ENCODE measurements at places on chromosomes 7 and 10. TPM values are rescaled to one million over a fixed set of nuclear protein-coding genes. Genes with fewer than 3 reads are reported as not detected.
A peak's percentile ranks its signal among the peaks of the same experiment; 100 is the strongest.

Gene KIF11
- total RNA-seq, result 3.1 TPM

Gene OGDHL
- 0.18 TPM for total RNA-seq

Gene SLC16A9
- 0.64 TPM for total RNA-seq

Gene LRRC17
- total RNA-seq, result 1.1 TPM

DNA sequence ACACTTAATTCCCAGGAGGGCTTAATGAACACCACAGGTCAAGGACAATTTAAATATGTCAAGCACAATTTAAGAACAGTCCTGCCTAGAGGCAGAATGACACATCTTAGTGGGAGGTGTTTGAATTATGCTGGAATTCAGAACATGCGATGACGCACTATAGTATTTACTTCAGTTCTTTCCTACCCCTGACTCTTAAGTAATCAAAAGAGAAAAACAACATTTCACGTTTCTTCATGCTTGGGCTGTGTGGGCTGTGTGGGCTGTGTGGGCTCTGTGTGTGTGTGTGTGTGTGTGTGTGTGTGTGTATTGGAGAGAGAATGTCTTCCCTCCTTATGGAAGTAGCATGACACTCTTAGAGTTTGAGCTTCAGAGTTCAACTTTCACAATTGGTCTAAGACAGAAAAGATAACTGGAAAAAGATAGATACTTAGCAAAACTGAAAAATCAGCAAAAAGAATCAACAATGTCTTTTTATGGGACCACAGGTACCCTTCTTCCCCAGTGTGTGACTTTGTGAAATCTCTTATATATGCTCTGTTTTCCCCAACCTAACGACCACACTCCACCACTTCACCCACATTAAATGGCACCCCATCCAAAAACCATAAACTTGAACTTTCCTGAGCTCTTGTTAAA lies 33.7 kb upstream of the CABCOCO1 start:
- no peak overlapping the region for H3K4me3 ChIP-seq
- H3K27ac ChIP-seq, result peak overlapping the region; percentile 52
- DNase-seq, result no peak
- H3K4me1 ChIP-seq, result peaks cover 20% of the 10 kb centered on the region

- H3K27ac ChIP-seq, result no peak overlapping the region
- no peaks in the 10 kb centered on the region for H3K4me1 ChIP-seq
These were observed 132.5 kb downstream of the LSM5 start for GRCh38 chr7:32357535-32358277.

DNA sequence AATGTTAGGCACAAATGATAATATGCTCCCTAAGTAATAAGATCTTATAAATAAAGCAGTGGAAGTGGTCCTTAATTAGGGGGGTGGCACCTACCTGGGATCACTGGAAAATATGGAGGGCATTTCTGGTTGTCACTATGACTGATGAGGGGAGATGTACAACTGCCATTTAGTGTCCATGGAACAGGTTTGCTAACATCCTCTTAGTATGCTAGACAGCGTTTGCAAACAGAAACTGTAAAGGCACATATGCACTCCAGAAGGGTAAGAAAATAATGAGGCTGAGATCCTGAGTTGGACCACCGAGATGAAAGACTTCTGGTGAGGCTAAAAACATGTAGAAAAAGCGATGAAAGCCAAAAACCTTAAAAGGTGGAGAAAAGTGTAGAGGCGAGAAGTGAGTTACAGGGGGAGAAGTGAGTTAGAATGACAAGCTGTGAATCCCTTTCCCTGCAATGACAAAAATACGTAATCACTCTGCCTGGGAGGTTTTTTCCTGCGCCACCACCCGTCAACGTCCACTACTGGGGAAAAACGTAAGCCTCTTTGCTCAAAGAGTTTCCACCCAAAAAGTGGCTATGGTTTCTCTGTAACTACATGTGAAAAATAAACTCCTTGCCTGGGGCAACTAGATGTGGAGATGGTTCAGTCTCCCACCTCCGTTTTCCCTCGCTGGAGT lies 767 bp downstream of the KRIT1 start:
- H3K4me3 ChIP-seq, result peak overlapping the region; percentile 97
- H3K36me3 ChIP-seq, result peaks cover 7% of the 10 kb centered on the region
- peak overlapping the region; percentile 94 for H3K27ac ChIP-seq
- peaks cover 35% of the 10 kb centered on the region for H3K4me1 ChIP-seq
- no peaks in the 10 kb centered on the region for H3K27me3 ChIP-seq

DNA sequence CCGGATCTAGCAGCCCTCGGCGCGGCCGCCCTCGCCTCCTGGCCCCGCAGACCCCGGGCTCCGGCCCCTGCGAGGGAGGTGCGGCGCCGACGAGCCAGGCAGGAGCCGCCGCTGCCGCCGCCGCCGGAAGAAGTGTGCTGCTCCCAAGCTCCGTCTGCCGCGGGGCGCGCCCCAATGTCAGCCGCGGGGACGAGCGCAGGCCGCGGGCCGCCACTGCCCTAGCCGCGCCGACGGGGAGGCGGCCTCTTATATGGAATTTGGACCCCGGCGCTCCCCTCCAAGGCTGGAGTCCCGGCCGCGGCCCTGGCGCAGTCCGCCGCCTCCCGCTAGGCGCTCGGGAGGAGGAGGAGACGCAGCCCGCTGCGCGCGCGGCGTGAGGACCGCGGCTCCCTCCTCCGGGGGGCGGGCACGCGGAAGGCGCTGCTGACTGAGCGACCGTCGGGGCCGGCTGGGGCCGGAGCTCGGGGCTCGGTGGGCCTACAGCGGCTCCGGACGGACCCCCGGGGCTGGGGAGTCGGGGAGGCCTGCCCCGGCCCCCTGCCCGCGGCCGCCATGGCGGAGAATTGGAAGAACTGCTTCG lies at the start of gene TRIM8:
Gene TRIM8 (plus strand): TSS at position 414 of the 580 bp plus-strand sequence. CDS start 139 bp downstream, at position 553.
- H3K4me3 ChIP-seq, result peak within 1 kb of the TSS; percentile 73
- H3K4me1 ChIP-seq, result peaks cover 37% of the 10 kb centered on the region
- DNase-seq, result no peak
- H3K27ac ChIP-seq, result peak within 1 kb of the TSS; percentile 99
- H3K27me3 ChIP-seq, result no peaks in the 10 kb centered on the region

GRCh38 chr7:151381098-151381347 lies 28.8 kb downstream of the WDR86 start:
- peaks cover 30% of the 10 kb centered on the region for H3K36me3 ChIP-seq
- H3K4me3 ChIP-seq, result peak overlapping the region; percentile 29
- no peak overlapping the region for H3K27ac ChIP-seq
- peaks cover 12% of the 10 kb centered on the region for H3K4me1 ChIP-seq

- no peak overlapping the region for H3K4me3 ChIP-seq
- no peaks in the 10 kb centered on the region for H3K36me3 ChIP-seq
- no peak for DNase-seq
- no peaks in the 10 kb centered on the region for H3K27me3 ChIP-seq
- no peaks in the 10 kb centered on the region for H3K4me1 ChIP-seq
- H3K27ac ChIP-seq, result no peak overlapping the region
These were observed 20.5 kb upstream of the DLD start for GRCh38 chr7:107870427-107871000.

- H3K4me3 ChIP-seq, result no peak overlapping the region
- no peaks in the 10 kb centered on the region for H3K27me3 ChIP-seq
- peaks cover 9% of the 10 kb centered on the region for H3K4me1 ChIP-seq
These were observed 12.0 kb downstream of the CLCN1 start for GRCh38 chr7:143327903-143328302.

DNA sequence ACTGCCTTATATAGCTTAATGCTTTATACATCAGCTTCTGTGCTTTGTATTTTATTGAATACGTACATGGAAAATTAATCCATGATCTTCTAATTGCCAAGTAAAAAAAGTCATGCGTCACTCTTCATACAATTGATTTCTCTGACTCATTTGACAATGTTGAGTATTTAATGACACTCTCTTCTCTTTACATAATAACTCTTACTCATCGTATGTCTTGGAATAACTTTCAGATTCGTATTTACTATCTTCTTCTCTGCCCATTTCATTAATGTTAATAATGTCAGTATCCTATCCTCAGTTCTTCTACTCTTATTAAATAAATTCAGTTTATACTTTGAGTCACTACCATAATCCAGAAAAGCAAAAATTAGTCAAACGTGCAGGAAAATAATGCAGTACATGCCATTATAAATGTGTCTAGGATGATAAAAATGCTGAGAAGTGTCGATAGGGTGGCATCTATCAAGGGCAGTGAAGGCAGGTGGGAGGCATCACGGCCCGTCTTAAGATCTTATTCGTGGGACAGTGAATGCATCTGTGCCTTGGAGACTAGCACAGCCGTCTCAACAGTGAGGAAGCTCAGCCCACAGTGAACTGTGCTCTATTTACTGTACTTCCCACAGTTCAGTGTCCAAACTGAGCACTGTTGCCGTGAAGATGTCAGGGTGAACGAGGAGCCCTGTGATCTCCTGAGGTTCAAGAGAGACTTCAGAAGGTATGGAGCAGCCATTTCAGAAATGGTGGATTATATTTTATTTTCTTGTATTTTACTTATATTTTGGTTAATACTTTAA lies 39.8 kb upstream of the AKR1E2 start:
- no peak overlapping the region for H3K4me3 ChIP-seq
- no peak overlapping the region for H3K27ac ChIP-seq
- no peaks in the 10 kb centered on the region for H3K4me1 ChIP-seq

DNA sequence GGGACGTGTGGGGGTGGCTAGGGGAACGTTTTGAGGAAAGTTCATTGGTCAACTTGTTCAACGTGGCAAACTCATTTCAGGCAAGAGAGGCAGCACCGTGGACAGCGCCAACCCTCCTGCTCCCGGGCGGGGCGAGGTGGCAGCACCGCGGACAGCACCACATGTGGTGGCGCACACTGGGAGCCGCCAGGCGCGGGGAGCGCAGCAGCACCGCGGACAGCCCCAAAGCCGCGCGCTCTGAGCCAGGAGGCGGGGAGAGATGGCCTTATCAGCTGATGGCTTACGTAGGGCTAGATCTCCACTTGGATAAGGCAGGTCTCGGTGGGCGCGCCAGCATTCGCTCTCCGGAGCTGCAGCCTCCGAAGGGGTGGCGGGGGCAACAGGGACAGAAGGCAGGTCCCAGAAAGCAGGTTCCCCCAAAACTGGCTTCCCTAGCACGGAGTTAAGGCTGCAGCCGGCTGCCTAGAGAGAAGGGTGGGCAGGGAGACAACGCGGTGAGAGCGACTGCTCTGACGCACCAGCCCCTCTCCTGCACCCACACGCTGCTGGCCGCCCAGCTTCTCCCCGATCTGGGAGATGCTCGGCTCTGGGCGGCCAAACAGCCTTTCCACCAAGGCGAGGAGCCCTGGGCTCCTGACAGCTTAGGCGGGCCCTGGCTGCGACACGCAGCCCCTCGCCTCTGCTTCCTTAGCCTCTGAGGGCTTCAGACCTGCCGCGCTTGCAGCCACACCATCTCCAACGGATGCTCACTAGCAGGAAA lies at the start of gene HTR5A:
Gene HTR5A (plus strand): TSS at position 333 of the 760 bp plus-strand sequence. CDS start 576 bp downstream, outside the sequence.
- peak; percentile 75 for DNase-seq
- H3K27me3 ChIP-seq, result peaks cover 29% of the 10 kb centered on the region
- no peak within 1 kb of the TSS for H3K27ac ChIP-seq
- H3K4me1 ChIP-seq, result no peaks in the 10 kb centered on the region

- H3K4me3 ChIP-seq, result no peak overlapping the region
- DNase-seq, result no peak
- no peaks in the 10 kb centered on the region for H3K27me3 ChIP-seq
- H3K27ac ChIP-seq, result no peak overlapping the region
- H3K36me3 ChIP-seq, result no peaks in the 10 kb centered on the region
These were observed 83.0 kb upstream of the ELN start for GRCh38 chr7:73945022-73945421.

GRCh38 chr10:17918187-17918903 lies 33.4 kb upstream of the SLC39A12 start:
- DNase-seq, result no peak
- H3K36me3 ChIP-seq, result no peaks in the 10 kb centered on the region
- H3K4me3 ChIP-seq, result no peak overlapping the region
- H3K27me3 ChIP-seq, result no peaks in the 10 kb centered on the region
- no peaks in the 10 kb centered on the region for H3K4me1 ChIP-seq

DNA sequence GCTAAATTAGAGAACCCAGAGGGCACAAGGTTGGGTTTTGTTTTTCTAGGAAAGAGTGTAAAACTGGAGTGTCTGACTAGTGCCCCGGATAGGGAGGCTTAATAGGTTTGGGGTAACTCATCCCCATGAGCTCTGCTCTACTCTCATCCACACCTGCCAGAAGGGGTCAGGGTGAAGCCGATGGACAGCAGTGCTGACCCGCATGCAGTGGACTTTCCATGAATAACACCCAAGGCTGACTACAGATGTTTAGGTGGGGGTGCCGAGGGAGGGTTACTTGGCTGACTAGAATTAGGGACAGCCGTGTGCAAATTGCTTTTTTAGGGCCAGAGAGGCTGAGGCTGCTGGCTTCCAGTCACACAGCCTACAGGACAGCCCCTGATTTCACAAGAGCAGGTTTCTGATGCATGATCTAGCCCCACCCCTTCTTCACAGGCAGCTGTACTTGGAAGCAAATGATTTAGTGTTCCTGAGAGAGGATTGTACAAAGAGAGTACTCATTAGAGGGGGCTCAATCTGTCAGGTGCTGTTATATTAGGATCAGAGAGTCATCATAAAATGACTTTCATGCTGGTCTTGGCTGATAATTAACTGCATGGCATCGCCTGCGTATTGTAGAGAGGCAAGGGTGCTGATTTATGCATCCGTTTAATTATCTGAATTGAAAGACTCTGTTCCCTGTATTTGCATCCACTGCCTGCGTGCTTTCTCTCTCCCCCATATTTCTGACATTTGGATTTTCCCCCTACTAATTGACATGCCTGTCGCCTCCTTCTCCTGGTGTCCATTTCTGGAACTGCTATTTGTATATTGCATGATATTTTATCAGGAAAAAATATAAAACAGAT lies 9.5 kb downstream of the INHBA start:
- peaks cover 6% of the 10 kb centered on the region for H3K4me1 ChIP-seq
- H3K36me3 ChIP-seq, result peaks cover 5% of the 10 kb centered on the region
- DNase-seq, result no peak
- H3K27ac ChIP-seq, result no peak overlapping the region
- H3K4me3 ChIP-seq, result no peak overlapping the region

DNA sequence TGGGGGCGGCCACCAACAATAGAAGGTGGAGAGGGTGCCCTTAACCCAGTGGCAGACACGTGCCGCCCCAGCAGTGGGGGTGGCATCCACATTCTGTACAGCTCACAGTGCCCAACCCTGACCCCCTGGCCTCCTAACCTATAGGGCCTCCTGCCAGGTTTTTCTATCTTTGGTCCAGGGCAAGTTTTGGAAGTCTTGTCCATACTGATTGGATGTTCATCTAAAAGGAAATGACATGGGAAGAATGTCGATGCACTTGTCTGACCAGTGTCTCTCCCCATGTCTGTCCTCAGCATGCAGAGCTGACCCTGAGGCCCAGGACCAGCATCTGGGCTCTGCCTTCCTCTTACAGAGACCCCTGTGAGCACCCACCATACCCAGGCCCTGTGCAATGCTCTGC lies 32.3 kb upstream of the ANTXRL start:
- H3K27ac ChIP-seq, result no peak overlapping the region
- H3K4me3 ChIP-seq, result no peak overlapping the region
- no peaks in the 10 kb centered on the region for H3K27me3 ChIP-seq
- no peak for DNase-seq
- no peaks in the 10 kb centered on the region for H3K4me1 ChIP-seq

- no peaks in the 10 kb centered on the region for H3K27me3 ChIP-seq
- no peak for DNase-seq
- peak overlapping the region; percentile 98 for H3K27ac ChIP-seq
- H3K4me3 ChIP-seq, result peak overlapping the region; percentile 86
- no peaks in the 10 kb centered on the region for H3K36me3 ChIP-seq
These were observed 435 bp upstream of the PWWP2B start for GRCh38 chr10:132396494-132397035.

- H3K4me1 ChIP-seq, result no peaks in the 10 kb centered on the region
- peak; percentile 43 for DNase-seq
- no peaks in the 10 kb centered on the region for H3K27me3 ChIP-seq
- no peak overlapping the region for H3K27ac ChIP-seq
- H3K4me3 ChIP-seq, result no peak overlapping the region
These were observed 24.6 kb downstream of the WIPI2 start for GRCh38 chr7:5214641-5215040.

Measured in suprapubic skin (tissue), 4 donors.